ENCODE measurements at places on chromosomes 1 and 21.
A peak's percentile ranks its signal among the peaks of the same experiment; 100 is the strongest.

GRCh38 chr1:40243351-40243750, 4.4 kb upstream of the TMCO2 start:
- no peak for DNase-seq

- no peak for DNase-seq
These were observed 102.5 kb downstream of the KCNN3 start for GRCh38 chr1:154767315-154768240.

DNA sequence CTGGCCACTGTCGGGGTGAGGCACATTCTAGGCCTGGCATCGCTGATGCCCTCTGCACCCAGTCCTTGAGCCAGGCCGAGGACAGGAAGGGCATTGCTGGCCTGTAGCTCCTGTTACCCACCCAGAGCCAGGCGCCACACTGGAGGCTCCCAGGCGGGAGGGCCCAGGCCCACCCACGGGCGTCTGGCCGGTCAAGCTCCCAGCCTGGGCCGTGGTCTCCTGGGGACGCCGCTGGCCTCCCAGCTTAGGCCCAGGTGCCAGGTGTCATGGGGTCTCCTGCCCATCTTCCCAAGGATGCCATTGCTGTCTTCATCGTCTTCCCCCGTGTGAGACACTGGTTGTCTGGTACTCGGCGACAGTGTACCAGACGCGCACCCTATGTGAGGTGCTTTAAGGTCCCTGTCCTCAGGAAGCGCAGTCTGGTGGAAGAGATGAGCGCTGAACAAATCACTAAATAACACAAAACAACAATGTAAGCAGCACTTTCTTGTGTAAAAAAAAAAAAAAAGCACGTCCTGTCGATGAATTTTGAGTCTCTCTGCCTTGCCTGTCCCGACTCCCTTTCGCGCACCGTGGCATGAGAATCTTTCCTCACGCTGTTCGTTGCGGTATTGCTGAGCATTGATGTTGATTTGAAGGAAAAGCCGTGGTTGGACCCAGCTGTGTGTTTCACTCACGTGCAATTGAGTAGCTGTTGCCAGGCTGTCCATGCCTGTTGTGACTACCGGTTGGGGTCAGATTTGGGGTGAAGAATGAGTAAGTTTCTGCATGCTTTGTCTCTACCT, 27.0 kb upstream of the TRAPPC10 start:
- DNase-seq, result no peak

DNA sequence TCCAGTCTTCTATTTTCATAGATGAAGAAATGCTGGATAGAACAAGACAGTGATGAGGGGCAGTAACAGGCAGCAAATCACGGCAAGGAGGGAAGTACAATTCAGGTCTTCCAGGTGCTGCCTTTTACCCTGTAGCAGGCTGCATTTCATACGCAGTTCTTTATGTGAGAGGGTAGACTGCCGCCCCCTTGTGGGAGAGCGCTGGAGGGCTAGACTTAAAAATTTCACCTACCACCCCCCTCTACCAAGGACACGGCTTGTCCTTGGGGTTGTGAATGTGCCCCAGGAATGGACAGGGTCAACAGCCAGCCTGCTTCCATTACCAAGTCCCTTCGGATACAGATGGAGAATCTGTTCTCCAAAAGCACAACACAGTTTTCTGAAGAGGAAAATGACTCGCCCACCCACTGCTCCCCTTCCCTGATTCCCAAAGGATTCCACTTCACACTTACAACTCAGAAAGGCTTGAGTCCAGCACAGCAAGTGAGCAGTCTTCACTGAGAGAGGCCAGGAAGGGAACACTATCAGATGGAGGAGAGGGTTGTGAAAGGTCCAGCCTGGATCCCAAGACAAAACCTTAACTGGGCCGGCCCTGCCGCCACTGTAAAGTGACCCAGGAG, 7.4 kb downstream of the WDR77 start:
- peak; percentile 53 for DNase-seq

DNA sequence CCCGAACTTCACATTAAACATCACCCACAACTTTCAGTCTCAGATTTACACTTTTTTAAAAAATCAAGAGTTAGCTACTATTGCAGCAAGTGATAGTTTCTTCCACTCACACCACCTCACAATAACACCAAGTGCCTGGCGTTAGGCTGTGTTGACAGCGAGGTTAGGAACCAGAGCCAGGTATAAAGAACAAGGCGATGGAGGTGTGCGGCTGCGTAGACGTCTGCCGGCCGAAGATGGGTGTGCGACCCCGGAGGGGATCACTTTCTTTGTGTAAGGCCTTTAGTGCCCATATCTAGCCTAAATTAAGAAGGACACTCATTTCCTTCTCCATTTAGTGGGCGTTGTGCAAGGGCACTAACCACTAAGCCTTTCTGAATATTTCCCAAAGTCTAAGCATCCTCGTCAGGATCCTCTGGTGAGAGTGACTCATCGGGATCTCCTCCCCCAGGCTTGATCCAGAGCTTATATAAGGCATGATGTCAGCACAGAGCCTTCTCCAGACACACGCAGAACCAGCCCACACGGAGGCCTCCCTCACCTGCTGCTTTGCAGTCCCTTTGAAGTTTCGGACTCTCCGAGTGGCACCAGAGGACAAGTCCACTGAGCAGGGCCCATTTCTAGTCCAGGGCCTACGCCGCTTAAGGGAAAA, 11.8 kb downstream of the NHLH2 start:
- DNase-seq, result no peak

- DNase-seq, result no peak
These were observed 48.9 kb upstream of the ZNF326 start for GRCh38 chr1:89945852-89946476.

DNA sequence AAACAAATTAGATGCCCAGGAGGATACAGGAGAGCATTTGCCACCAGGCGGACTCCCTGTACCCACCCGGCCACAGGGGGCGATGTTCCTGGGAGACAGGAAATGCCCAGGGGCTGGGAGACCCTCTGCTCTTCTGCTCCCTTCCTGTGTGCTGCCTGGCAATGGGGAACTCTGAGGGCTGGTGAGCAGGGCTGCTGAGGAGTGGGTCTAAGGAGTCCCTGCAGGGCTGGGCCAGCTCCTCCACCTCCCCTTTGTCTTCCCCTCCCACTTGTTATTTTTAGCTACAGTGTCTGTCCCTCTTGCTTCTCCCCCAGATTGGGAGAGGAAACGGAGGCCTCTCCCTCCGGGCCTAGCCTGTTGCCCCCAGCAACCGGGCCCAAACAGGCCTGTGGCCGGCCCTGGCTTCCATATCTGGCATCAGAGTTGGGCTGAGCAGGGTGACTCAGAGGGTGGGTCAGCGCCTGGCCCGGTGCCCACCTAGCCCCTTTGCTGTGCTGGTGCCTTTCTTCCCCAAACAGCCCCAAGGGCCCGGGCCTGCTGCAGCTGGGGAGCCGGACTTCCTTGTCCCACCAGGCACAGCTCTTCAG, 11.6 kb downstream of the LMNA start:
- DNase-seq, result peak; percentile 94

DNA sequence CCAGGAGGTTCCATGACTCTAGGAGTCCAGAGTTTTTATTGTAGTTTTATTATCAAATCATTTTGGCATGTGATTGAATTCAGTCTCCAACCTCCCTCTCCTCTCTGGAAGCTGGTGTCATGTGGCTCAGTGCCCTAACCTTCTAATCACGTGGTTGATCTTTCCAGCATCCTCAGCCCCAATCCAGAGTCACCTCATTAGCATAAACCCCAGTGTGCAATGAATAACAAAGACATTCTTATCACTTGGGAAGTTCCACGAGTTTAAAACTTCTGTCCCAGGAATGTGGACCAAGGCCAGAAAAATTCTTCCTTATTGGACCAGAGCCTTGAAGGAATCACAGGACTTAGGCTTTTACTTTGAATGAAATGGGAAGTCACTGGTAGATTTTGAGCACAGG, 52.2 kb downstream of the KIRREL1 start:
- no peak for DNase-seq

- DNase-seq, result no peak
These were observed 31.6 kb downstream of the VN1R5 start for GRCh38 chr1:247287460-247287859.

DNA sequence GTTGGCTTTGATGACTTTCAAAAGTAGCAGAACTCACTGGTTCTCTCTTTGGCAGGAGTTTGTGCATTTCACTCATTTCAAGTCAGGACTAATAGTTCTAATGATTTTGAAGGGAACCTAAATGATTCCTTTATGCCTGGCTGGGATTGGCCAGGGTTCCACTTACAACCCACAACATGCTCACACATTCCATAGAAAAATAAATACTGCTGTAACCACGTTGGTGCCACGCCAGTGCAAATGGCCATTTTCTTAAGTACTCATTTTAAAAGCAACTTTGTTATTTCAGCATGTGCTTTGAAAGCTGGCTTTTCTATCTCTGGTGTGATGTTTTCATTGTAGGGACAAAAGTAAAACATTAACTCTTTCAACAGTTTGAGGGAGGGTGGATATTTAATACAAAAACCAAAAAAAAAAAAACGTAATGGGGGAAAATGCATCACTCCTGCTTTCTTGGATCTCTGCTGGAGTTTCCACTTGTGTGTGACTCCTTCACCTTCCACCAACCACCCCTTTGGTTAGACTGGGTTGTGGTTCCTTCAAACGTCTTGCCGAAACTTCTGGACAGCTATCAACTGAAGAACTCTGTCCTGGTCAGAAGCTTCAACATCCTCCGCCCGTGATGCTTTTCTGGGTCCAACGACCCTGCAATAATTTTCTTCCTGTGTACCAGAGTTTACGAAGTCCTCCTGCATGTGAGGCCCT, 300.4 kb upstream of the RUNX1 start:
- DNase-seq, result no peak
